ENCODE measurements at places on chromosomes 2 and 18. TPM values are rescaled to one million over a fixed set of nuclear protein-coding genes. Genes with fewer than 3 reads are reported as not detected.
A peak's percentile ranks its signal among the peaks of the same experiment; 100 is the strongest.

- peak overlapping the region; percentile 96 for H3K27ac ChIP-seq
- H3K36me3 ChIP-seq: peaks cover 22% of the 10 kb centered on the region
- H3K27me3 ChIP-seq: no peaks in the 10 kb centered on the region
- peak overlapping the region; percentile 96 for H3K4me3 ChIP-seq
These were observed 32.8 kb upstream of the ACKR3 start for GRCh38 chr2:236536727-236537398.

PJVK gene
- total RNA-seq: 3.2 TPM

GALNT13 gene
- total RNA-seq: 0.32 TPM

GRCh38 chr2:210288408-210288807 lies 26.6 kb downstream of the MYL1 start:
- DNase-seq: no peak
- H3K27me3 ChIP-seq: no peaks in the 10 kb centered on the region
- H3K36me3 ChIP-seq: no peaks in the 10 kb centered on the region
- H3K27ac ChIP-seq: no peak overlapping the region
- H3K4me3 ChIP-seq: no peak overlapping the region

RIT2 gene
- total RNA-seq: not detected

TEX51 gene
- total RNA-seq: not detected

DNA sequence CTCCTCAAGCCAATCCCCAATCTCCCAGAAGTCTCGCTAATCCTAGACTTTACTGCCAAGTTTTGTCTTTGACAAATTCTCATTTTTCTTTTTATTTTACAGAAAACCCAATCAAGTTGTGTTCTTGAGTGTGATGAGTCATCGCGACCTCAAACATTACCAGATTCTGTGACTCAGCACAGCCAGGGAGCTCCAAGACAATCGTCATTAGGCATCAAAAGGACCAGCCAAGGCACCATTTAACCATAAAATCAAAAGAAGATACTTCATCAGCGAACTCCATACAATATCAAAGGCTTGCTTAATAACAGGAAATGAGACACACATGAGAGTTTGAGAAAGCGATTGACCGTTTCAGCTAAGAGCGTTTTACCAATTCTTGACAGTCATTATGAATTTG lies 146.2 kb upstream of the AGAP1 start:
- DNase-seq: no peak
- peaks cover 22% of the 10 kb centered on the region for H3K27me3 ChIP-seq
- no peak overlapping the region for H3K4me3 ChIP-seq
- H3K27ac ChIP-seq: no peak overlapping the region

PRR30 gene
- not detected for total RNA-seq

DNA sequence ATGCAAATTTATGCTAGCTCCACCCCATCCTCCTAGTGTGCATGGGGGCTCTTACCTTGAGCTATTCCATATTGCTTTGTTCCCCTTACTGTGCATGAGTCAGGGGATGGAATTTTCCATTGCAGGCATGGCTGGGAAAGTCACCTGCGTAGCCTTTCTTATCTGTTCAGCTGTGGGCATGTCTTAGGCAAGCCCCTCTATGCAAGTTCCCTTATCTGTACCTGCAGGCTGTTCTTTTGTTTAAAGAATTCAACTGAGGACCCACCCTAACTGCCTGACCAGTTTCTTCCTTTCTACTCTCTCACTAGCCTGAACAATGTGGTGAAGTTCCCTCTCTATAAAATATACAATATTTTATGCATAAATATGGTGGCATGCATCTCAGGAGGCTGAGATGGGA lies 54.2 kb upstream of the CDCA7 start:
- no peaks in the 10 kb centered on the region for H3K27me3 ChIP-seq
- H3K27ac ChIP-seq: no peak overlapping the region
- no peak overlapping the region for H3K4me3 ChIP-seq
- H3K36me3 ChIP-seq: peaks cover 5% of the 10 kb centered on the region
- no peak for DNase-seq

RAPGEF4 gene
- 0.85 TPM for total RNA-seq

- no peaks in the 10 kb centered on the region for H3K36me3 ChIP-seq
- DNase-seq: no peak
- no peak overlapping the region for H3K4me3 ChIP-seq
- H3K27me3 ChIP-seq: peaks cover 21% of the 10 kb centered on the region
These were observed 10.4 kb upstream of the GATA6 start for GRCh38 chr18:22159014-22159413.

ABCG8 gene
- not detected for total RNA-seq

GRCh38 chr2:191707542-191707941 lies 29.6 kb downstream of the NABP1 start:
- H3K27ac ChIP-seq: no peak overlapping the region
- no peak overlapping the region for H3K4me3 ChIP-seq
- DNase-seq: no peak
- no peaks in the 10 kb centered on the region for H3K27me3 ChIP-seq
- H3K36me3 ChIP-seq: peaks cover 6% of the 10 kb centered on the region
- H3K4me1 ChIP-seq: no peaks in the 10 kb centered on the region

DNA sequence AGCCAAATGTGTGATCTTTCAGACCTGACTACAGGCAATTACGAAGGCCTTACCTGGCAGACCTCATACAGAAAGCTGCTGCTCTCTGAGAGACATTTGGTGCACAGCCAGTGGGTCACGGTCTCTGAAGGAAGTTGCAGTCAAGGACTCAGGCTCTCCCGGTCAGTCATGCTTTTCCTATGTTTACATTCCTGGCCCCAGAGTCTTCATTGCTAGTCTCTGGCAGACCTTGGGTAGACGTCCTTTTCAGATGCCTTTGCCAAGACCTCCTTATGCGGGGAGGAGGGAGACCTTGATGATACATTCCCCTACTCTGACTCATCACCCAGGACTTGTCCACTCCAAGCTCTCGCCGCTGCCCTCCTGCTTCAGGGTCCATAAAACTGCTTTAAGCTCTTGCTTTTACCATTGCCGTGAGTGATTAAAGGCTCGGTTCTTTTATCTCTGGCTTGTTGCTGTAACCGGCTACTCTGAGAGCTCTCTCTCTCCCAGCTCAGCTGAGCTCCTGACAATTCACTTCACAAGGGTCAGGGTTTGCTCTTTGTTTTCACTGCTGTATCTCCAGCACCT lies 62.0 kb upstream of the SLC35F5 start:
- H3K4me3 ChIP-seq: no peak overlapping the region
- no peaks in the 10 kb centered on the region for H3K4me1 ChIP-seq
- no peaks in the 10 kb centered on the region for H3K36me3 ChIP-seq
- H3K27me3 ChIP-seq: no peaks in the 10 kb centered on the region
- no peak for DNase-seq
- no peak overlapping the region for H3K27ac ChIP-seq

All from activated CD8-positive, alpha-beta T cell treated with anti-CD3 and anti-CD28 coated beads for 36 hours (primary cell).